GF-D8 (cell line): ENCODE measurements at places on chromosomes 6 and 20.

DNA sequence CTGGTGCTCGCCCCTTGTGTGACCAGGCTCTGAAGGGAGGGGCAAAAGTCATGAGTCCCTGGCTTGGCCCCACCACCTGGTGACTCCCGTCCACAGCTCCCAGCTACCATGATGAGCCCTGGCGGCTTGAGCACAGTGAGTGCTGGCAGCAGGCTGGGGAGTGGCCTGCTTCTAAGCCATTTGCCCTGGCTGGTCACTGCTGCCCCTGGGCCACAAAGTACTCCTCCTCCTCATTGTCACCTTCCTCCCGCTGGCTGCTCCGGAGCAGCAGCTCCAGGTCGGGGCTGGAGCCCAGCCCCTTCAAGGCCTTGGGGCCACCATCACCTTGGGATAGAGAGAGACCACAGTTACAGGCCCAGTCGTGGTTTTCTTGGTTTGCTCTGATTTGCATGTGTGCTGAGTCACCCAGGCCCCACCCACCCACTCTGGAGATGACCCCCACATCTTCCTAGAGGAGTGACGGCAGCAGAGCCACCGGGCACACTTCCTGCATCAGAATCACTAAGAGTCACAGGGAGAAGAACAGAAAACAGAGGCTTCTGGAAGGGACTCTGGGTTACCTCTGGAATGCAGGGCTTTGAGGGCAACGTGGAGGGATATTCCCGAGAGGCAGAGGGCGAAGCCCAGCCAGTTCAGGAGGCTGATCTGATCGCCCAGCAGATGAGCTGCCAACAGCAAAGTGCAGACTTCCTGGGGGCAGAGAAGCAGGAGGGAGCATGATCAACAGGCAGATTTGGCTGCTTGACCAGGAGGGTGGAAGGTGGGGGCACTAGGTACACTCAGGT is 42.1 kb upstream of the CDH22 start:
- peak; percentile 4 for DNase-seq

DNA sequence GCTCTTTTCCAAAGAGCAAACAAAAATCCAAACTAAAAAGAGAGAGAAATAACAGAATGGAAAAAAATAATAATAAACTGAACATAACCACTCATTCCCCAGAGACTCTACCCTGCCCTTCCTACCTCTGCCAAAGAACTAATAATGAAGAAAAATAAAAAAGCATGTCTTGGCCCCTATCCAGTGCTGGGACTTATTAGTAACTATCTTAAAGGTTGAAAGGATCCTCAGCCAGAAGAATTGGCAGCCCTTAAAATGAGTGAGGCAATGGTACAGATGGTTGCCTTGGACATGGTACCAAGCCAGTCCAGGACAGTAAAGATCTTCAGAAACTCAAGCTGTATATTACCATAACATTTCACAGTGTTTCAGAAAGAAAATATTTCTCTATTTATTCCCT is 279.3 kb downstream of the HACE1 start:
- DNase-seq = no peak

DNA sequence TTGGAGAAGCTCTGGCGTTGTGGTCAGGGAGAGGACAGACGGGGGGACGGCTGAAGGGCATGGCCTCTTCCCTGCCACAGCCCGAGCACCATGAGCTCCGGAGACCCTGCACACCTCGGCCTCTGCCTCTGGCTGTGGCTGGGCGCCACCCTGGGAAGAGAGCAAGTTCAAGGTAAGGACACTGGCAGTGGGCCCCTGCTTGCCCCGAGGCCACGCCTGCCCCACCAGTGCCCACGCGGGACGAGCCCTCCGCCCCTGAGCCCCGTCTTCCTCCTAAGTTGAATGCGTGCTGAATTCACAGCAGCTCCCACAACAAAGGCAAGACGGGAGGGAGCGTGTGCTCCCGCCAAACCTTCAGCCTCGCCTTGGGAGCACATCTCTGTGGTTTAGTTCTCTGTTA is 2.0 kb downstream of the COL20A1 start:
- DNase-seq = no peak

GRCh38 chr6:105851113-105851580 is 235.0 kb upstream of the PRDM1 start:
- DNase-seq = no peak

DNA sequence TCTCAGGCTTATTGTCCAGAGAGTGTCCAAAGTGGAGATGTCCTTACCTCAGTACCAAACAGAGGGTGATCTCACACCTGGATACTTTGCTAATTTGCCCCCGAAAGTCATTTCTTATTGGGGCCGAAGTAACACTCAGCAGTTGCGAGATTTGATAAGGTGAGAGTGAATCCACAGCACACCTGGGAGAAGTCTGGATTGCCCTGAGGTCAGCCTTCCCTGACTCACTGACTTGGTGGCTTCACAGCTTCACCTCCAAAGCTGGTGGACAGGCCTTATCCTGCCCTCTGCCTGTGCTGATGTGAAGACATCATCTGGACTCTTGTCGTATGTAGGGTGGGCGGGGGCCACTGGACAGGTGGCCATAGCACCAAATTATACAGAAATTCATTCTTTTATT is 101.9 kb upstream of the ARMC2 start:
- DNase-seq = no peak

GRCh38 chr6:24536466-24536865 is 41.7 kb downstream of the ALDH5A1 start:
- DNase-seq = no peak

DNA sequence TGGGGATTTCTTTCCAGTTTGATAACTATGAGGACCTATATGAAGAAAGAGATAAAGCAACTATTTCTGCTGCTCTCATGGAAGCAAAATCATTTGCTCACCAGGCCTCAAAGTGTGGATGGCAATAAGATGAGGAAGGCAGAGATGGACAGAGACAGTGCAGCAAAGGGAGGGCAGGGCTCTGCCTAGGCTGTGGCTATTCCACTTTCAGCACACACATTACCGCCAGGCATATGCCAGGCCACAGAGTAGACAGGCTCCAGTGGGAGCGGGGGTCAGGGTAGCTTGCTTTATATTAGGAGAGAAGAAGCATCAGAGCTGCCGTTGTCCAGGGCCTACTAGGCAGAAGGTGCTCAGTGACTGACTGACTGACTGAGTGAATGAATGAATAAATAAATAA is 40.9 kb downstream of the BCL2L1 start:
- DNase-seq = no peak

- DNase-seq = no peak
These were observed 17.3 kb upstream of the NT5E start for GRCh38 chr6:85432554-85432953.

- no peak for DNase-seq
These were observed 70.0 kb downstream of the SNX5 start for GRCh38 chr20:17898548-17898994.

- no peak for DNase-seq
These were observed 60.9 kb upstream of the RBM24 start for GRCh38 chr6:17220040-17220910.

GRCh38 chr6:102026649-102027048 is 633.1 kb downstream of the GRIK2 start:
- no peak for DNase-seq

GRCh38 chr6:96844530-96844929 is 7.3 kb upstream of the GPR63 start:
- DNase-seq = no peak

GRCh38 chr20:667351-668034 is 8.1 kb downstream of the SCRT2 start:
- no peak for DNase-seq

DNA sequence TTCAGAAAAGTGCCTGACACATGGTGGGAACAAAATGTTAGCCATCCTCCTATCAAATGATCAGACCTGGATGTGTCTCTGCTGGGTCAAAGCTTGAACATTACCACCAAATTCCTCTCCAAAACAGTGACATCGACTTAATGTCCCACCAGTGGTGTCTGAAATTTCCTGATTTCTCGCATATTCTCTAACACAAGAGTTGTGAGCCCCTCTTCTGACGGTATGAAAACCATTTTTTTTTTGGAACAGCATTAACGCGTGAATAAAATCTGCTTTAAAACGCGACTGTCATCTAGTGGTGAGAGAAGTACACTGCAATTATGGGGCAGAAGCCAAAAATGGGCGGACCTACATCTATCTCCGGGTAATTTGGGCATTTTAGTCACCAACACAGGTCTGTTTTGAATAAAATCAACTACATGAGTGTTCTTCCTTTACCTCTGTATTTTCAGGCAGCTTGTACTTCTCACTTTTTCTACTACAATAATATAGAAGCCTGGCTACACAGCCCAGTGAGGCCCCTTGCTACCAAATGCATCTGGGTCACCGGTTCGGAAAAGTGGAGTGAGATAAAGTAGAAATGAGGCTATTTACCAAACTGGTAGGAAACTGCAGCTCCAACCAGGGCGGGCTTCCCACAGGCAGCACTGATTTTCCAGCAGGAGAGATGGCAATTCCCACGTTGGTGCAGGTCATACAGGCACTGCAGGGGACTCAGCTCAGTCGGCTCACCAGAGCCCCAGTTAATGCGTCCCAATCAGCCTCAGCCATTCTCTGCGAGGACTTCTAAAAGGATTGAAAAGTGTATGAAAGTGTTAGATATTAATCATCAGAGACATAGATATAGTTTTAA is 27.4 kb downstream of the MGME1 start:
- DNase-seq = no peak

DNA sequence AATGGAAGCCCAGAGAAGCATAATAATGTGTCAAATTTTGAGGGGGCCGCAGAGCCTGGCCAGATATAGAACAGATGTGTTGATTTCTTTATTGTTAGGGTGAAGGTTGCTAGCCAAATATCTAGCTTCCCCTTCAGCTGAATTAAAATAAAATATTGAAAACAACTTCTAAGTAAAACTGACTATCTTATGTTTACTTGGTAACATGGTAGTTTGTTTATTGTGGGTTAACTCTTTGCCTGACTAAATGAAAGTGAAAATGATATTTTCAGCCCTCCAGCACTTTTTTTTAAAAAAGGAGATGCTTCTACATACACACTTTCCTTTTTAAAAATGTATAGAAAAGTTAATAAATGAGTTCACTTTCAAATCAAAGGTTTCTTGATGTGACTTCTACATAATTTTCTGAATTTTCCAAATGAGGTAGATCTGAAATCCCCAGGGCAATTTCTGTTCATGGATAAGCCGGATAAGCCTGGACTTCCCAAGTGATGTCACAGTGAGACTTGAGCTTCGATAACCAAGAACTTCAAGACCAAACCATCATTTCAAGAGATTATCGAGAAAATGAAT is 172.1 kb upstream of the OLIG3 start:
- no peak for DNase-seq

- DNase-seq = no peak
These were observed 77.4 kb upstream of the CST7 start for GRCh38 chr20:24871480-24872213.

DNA sequence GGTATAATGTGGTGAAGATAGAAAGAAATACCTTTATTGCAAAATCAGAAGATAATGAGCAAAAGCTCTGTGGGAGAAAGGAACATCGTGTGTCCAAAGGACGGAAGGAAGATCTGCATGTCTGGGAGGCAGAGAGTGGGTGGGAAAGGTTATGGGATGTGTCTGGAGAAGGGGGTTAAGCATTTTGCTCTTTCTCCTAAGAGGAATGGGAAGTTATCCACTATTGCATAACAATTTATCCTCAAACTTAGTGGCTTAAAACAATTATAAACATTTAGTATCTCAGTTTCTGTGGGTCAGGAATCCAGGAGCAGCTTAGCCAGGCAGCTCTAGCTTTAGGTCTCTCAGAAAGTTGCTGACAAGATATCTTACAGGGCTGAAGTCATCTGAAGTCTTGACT is 229.1 kb upstream of the CITED2 start:
- no peak for DNase-seq

- DNase-seq = no peak
These were observed 491.0 kb downstream of the NKAIN2 start for GRCh38 chr6:124294574-124295200.

DNA sequence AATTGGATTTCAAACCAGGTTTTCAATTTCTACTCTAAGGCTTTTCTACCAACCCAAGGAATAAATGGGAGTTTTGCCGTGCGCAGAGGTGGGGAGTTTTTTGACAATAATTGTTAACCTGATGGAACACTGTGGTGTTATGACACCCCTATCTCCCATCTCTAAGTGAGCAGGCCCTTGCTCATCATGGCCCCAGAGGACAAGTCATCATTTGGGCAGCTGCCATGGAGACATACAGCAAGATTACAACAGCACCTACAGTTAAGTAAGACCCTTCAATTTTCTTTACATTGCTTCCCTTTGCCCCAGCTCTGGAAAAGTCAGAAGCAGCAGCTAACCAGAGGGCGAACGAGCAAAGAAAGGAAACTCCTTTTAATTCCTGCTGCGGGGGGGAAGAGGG is 54.3 kb downstream of the ADGRF5 start:
- DNase-seq = no peak

- DNase-seq = peak; percentile 83
These were observed 22.6 kb downstream of the PLCB1 start for GRCh38 chr20:8154638-8155037.

GRCh38 chr20:59062081-59062480 is 19.5 kb upstream of the PRELID3B start:
- DNase-seq = no peak

- no peak for DNase-seq
These were observed 59.4 kb downstream of the ADGRF5 start for GRCh38 chr6:46862381-46862780.

DNA sequence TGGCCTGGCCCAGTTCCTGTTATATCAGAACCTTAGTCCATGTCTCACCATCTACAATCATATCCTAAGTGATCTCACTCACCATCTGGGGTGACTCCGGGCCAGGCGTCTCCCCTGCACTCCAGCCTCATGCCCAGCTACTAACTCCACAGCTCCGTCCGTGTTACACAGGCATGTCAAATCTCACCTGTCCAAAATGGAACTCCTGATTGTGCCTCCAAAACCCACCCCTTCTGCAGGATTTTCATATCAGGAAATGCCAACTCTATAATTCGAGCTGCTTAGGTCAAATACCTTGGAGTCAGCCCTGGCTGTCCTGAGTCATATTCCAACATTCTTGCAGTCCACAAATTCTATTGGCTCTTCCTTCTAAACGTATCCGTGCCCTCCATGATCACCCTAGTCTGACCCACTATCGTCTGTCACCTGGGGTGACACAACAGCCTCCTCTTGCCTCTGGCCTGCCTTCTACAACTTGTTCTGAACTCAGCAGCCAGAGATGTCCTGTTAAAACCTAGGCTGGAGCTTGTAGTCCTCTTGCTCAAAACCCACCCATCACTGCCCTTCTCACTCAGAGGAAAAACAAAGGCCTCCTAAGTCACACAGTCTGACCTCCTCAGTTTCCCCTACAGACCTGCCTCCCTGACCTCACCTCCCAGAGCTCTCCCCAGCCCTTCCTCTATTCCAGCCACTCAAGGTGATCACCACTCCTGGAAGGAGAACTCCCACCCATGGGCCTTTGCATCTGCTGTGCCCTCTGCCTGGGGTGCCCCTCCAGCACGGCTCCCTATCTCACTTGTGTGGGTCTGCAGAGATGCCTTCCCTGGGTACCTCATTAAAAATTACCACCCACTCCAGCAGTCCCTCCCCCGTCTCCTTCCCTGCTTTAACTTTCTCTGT is 85.3 kb upstream of the SIRPA start:
- no peak for DNase-seq

GRCh38 chr6:148573922-148574321 is 172.9 kb upstream of the UST start:
- DNase-seq = no peak

DNA sequence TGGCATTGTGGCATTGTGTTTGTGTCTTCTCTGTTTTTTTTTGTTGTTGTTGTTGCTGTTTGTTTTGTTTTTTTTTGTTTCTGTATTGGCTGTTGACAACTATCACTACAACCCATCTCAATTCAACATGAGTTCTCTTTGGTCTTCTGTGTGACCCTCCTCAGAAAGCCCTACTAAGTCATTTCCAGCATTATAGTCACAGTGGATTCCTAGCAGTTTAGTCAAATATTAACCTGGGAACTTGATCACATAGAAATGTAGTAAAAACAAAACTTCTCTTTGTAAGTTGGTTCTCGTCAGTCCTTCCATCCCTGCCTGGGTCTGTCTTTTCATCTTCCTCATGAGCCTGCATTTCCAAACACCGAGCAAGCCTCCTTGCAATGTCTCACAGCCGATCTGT is 16.8 kb downstream of the SLC17A2 start:
- DNase-seq = no peak
